ENCODE measurements at places on chromosomes 4 and X.

GRCh38 chr4:150501983-150502382 is 80.0 kb upstream of the MAB21L2 start:
- DNase-seq: no peak

DNA sequence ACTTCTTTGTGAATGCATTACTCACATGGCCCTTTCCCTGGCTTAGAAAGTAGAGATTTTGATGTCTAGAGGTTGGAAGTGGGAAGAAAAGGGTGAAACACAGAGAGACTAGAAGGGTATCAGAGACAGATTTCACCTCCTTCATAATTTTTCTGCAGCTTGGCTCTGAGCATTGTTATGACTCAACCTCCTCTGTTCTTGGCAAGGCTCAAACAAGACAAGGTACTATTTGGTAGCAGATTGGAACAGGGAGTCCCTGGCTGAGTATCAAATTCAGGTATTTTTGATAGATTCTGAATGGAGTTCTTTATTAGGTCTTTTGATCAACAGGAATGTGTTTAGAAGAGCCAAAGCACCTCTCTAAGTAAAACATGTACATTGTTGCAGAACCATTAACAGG is 146.3 kb upstream of the CHRDL1 start:
- DNase-seq: no peak

DNA sequence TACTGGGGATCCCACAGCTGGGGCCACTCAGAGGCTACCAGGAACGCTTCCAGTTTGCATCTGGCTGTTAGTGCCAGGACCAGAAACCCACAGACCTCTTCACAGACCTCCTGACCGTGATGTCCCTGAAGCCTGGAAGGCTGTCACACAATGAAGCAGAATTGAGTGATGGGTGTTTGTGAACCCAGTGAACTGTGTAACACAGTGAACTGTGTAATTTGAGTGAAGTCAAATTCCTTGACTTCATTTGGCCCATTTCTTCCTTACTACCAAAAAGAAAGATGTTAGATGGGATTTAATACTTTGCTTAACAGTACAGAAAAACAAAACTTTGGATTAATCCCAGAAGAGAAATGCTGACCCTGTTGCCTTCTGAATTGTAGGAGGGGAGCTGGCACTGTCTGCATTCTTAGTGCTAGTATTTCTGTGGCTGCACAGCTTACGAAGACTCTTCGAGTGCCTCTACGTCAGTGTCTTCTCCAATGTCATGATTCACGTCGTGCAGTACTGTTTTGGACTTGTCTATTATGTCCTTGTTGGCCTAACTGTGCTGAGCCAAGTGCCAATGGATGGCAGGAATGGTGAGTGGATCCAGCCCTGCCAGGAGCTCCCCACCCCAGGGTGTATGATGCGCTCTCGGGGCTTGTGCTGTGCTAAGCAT is 17.8 kb downstream of the SRD5A3 start:
- no peak for DNase-seq

DNA sequence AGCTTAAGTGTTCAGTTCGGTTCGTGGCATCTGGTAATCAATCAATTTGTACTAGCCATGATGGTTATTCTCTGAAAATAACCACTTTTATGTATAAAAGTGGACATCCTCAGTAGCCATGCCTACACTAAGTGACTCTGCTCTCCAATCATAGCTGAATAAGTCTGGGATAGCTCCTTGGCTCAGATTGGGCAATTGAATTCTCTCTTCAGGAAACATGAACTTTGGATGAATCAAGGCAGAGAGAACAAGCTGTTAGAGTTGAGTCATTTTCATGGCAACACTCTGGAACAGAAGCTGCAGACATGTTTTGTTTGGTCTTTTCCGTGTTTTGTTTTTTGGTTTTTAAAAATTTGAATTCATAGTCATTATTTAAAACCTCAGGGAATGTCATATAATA is 66.8 kb upstream of the TMEM164 start:
- no peak for DNase-seq

- no peak for DNase-seq
Measured at GRCh38 chr4:54607067-54607466, 50.7 kb upstream of the KIT start.

Data from MV-4-11 (cell line).